ENCODE measurements at places on chromosomes 6 and 20. TPM values are rescaled to one million over a fixed set of nuclear protein-coding genes. Genes with fewer than 3 reads are reported as not detected.

Gene NCOA6
- 11.3 TPM for total RNA-seq

Gene RCAN2
- 8.0 TPM for total RNA-seq

Gene BPIFB4
- total RNA-seq: not detected

Gene TREM1
- not detected for total RNA-seq

Gene SSTR4
- total RNA-seq: not detected

Gene CRISP3
- not detected for total RNA-seq

Gene ULBP3
- total RNA-seq: 0.41 TPM

Gene FUT9
- not detected for total RNA-seq

Gene KHDC1L
- not detected for total RNA-seq
